ENCODE measurements at places on chromosomes 5 and 9.

GRCh38 chr5:1673042-1673677 lies 126.5 kb downstream of the MRPL36 start:
- no peak for DNase-seq

- no peak for DNase-seq
Observed at GRCh38 chr5:88964831-88965230, 81.8 kb upstream of the MEF2C start.

DNA sequence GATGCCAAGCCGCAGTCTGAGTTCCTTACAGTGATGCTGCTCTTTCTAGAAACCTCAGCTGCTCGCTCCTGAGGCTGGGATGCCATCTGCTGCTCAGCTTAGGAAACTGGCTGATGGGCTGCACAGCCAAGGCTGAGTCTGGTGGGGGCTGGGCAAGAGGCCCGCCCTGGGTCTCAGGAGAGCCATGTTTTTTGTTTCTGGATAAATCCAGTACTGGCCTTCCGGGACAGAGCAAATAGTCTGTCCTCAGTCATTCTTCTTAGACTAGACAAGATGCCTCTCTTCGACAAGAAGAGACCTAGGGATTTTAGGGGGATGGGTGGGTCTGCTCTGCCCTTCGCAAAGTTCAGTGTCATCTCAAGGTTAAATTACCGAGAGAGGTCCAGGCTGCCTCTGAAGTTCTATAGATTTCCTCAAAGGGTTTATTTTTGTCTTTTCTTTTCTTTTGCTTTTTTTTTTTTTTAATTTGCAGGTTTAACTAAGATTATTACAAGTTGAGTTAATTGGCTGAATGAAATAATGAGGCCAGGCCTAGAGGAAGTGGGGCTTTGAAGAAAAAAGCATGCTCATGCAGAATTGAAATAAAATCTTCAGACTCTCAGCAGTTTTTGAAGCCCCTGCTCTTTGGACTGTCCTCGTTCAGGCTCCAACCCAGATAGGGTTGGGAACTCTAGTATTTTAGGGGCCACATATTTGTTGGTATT lies 30.6 kb upstream of the MATR3 start:
- peak; percentile 57 for DNase-seq

- DNase-seq = no peak
Observed at GRCh38 chr9:11868795-11869194, 824.4 kb upstream of the TYRP1 start.

DNA sequence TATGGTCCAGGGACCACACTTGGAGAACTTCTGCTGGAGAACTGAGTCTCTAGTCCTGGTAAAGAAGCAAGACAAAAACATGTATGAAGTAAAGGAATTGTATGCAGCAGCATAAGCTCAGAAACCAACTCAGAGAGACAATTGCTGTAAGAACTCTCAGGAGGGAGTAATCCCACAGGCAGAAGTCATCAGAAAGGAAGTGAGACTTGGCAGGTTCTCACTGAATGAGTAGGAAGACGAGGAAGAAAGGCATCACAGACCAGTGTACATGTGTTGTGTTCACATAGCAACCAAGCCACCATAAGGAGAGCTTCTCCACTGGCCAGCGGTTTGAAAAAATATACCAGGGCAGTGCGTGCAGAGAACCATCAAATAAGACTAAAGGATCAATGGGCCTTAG lies 57.9 kb upstream of the FST start:
- no peak for DNase-seq

DNA sequence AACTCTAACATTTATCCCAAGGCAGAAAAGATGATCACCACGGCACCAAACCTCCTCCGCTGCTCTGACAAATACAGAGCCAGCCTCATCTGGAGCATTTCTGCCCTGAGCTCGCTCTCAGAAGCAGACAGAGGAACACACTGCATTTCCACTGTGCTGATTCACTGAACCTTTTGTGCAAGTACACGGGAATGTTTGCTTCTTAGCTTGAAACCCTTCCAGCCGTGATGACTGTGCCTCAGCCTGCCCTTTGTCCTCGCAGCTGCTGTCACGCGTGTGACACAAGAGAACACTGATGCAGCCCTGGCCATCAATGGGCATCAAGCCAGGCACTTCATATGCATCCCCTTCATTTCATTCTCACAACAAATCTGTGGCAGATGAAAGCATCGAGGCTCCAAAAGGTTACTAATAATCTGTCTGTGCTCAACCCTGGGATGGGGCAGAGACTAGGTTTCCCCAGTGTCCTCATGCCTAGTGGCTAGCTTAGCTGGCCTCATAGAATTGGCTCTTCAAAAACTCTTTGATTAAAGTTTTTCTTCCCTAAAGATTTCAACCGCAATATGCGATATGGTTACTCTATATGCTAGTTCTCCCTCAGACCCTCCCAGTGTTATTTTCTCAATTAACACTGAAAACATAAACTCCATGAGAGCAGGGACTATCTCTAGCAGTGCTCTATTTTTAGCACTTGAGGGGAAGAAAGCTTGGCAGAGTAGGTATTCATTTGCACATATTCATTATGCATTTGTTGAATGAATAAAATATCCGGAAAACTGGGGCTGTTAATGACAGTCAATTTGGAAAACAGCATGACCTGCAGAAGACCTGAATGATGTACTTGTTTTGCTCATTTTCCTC lies 7.3 kb downstream of the CDC14B start:
- DNase-seq = no peak

- DNase-seq = no peak
Observed at GRCh38 chr5:95708876-95709275, 22.3 kb upstream of the RHOBTB3 start.

GRCh38 chr5:43207601-43208000 lies 15.6 kb downstream of the NIM1K start:
- no peak for DNase-seq

GRCh38 chr9:13576101-13576500 lies 296.6 kb upstream of the MPDZ start:
- no peak for DNase-seq

- no peak for DNase-seq
Observed at GRCh38 chr9:82191082-82191770, 202.7 kb downstream of the SPATA31D1 start.

- DNase-seq = no peak
Observed at GRCh38 chr9:122164286-122164685, 4.6 kb downstream of the MORN5 start.

DNA sequence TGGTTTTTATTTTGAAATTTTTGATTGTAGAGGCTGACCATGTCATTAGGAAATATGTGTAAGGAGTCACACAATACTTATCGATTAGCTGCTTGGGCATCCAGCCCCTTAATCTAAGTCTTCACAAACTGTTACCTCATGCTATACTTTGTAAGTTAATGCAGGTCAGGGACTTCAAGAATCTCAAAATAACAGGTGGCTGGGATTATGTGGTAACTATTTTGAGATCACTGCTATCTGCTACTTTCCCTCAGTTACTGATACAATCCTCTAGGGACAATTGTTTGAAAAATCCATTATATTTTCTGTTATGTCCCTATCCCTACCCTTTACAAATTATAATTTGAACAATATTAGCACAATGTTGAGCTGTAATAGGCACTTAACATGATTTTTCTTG lies 21.7 kb downstream of the FTMT start:
- no peak for DNase-seq

GRCh38 chr9:70427161-70427945 lies 12.9 kb upstream of the KLF9 start:
- DNase-seq = no peak

- no peak for DNase-seq
Observed at GRCh38 chr9:125822160-125822559, 75.0 kb downstream of the PBX3 start.

GRCh38 chr9:78320875-78321496 lies 24.1 kb downstream of the PSAT1 start:
- DNase-seq = no peak

DNA sequence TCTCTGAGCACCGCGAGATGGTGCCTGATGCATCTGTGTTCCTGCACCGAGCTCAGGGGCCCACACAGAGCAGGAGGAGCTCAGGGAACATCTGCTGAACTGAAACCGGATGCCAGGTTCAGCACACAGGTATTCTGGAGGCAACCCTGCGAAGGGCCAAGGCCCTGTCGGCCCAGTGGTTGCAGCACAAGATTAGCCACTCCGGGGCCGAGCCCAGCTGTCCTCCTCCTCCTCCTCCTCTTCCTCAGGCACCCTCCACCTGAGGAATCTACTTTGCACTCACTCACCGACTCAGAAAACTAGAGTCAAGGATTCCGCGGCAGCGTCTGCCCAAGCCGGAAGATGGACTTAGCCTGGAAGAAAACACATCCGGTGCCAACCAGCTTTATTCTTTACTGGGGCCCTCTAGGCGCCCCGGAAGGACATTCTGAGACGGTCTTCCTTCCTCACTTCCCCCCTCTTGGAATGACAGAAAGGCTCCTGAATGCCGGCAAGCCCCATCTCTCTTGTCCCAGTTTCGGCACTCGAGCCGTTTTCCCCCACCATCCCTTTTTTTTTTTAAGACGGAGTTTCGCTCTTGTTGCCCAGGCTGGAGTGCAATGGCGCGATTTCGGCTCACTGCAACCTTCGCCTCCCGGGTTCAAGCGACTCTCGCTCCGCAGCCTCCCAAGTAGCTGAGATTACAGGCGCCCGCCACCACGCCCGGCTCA lies at the start of gene ZBTB6:
Gene ZBTB6 (minus strand): TSS at position 360 of the 710 bp plus-strand sequence. CDS start 1,251 bp downstream, outside the sequence.
- peak; percentile 72 for DNase-seq

DNA sequence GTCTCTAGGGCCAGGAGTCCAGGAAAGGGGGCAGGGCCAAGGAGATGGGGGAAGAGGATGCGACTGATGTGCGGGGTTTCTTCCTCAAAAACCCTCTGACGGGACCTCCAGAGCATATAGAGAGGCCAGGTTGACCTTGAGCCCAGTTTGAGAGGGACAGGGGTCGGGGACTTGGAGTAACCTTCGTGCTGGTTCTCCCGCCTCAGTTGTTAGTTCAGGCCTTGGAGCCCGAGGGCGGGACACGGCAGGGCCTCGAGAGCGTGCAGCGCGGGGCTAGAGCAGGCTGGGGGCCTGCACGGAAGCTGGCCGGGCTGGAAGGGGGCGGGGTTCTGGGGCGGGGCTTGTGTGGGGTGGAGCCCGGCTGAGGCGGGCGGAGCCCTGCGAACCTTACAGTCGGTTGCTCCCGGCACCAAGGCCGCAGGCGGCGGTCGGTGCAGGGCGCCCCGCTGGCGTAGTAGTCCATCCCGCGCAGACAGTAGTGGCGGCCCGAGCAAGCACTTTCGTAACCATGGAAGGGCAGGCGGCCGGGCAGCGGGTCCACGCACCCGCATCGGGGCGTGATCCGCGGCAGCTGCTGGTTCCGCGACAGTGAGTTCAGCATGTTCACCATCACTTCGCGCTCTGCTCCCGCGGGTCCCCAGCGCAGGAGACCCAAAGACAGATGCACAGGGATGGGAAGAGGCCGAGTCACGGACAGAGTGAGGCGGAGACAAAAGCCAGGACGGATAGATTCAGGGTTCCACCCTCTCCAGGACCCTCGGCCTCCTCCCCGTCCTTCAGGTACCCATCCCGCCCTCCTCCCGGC lies 4.0 kb upstream of the MYORG start:
- peak; percentile 79 for DNase-seq

All from stimulated activated naive CD4-positive, alpha-beta T cell treated with Interleukin-2 at 50 U/mL for 16 hours (primary cell).